ENCODE measurements at places on chromosomes 4 and X.

DNA sequence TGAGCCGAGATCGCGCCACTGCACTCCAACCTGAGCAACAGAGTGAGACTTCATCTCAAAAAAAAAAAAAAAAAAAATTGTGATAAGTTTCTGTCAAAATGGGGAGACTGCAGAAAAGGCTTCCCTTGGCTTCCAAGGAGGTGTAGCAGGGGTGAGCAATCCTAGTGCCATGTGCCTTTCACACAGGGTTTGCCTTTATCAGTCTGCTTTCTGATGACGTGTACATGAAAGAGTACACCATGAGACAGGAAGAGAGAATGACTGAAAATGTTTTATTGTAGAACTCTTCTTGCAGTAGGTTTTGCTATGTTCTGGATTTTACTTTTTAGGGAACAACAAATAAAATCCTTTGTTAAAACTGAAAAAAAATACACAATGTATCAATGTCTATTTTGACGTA lies 23.4 kb upstream of the ZFP42 start:
- DNase-seq: no peak

DNA sequence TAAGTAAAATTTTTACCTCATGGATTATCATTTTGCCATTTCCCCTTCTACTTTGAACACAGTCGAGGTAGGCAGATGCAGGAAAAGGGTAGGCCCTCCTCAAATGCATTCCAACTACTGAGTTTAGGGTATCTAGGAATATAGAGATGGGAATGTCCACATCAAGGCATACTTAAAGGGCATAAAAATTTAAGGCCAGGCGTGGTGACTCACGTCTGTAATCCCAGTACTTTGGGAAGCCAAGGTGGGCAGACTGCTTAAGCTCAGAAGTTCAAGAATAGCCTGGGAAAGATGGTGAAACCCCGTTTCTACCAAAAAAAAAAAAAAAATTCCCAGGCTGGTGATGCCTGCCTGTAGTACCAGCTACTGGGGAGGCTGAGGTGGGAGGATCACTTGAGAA lies 146.5 kb downstream of the PDGFC start:
- DNase-seq: no peak

DNA sequence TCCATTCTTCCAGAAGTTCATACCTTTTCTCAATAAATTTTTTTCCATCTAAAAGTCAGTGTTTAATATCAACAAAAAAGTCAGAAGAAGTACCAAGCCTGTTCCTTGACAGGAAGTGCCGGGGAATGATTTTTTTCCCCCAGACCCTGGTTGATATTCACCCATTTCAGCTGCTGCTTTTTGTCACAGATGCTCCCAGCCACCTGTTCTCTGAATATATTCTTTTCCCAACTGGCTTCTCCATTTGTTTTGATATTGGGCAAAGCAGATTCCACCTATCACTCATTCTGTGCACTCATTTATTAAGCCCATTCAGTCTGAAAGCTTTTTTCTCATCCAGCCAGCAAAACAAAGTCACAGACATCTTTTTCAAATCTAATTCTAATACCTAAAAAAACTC lies 139.9 kb downstream of the FRMPD4 start:
- DNase-seq: no peak

DNA sequence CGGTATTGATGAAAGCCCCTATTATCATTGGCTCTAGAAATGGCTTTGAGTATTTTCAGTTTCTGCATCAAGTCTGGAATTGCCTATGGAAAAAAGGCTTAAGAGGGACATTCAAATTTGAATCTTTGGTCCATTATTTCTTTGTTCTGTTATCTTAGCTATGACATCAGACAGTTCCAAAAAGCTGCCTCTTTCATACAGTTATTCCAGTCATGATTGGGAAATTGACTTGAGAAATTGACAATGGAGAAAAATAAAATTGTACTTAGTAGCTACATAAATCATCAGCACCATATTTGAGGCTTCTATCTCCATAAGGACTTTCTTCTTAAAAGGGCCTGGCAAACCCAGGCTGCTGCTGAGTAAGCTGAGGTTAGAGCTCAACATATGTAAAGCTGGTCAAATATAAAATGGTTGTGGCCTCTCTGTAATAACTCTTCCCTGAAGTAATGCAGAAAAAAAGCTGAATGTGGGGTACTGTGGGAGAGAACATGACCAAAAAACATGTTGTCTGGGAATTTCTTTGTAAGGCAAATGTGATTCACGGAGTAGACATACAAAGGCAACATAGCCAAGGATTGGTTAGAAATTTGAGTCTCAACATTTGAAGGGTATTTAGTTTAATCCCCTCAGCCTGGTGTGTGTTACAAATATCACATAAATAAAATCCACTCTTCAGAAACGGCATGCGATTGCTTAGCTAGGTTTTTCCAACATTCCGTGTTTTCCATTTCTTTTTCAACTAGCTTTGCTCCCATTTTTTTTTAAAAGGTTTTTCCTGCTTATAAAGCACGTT lies 100.9 kb downstream of the LNX1 start:
- no peak for DNase-seq

DNA sequence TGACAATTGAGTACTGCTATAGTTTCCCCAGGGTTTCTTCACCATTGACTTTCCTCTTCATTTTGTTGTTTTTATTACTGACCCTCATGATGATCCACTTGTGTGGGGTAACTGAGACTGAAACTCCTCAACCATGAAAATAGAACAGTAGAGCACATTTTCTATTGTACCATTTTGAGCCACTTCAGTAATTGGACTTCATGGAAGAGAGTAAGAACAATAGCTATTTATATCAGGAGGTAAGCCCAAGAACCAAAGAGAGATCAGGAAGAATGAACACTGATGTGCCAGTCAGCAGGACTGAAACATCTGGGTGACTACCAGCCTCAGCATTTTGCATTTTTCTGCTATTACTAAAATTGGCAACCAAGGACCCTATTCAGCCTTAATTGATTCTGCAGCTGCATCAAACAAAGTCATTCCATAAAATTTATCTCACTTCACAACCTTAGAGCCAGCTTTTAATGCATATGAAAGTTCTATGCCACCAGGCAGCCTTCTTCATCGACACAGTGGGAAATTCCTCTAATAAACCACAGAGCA lies 151.4 kb downstream of the BANK1 start:
- no peak for DNase-seq

DNA sequence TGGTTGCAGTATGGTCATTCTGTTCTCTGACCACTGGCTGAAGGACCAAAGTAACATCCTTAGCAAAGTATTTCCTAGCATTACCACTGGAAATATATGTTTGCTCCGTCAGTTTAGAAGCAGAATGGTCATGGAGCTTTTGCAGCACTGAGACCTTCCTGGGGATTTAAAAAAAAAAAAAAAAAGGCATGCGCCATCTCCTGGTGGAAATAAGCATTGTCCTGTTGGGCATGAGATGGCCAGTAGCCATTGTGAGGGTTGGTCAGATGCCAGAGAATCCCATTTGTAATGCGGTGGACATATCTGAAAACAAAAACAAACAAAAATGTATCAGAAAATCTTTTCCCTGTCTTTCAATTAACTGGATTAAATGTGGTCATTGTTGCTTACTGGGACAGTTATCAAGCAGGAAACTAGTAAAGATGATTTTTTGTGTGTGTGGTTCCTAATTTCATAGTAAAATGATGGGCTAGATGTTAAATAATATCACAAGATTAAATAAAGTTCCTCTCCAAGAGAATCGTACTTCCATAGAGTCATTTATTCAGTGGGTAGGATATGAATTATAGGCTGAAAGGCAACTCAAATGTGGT lies 139.6 kb downstream of the SOWAHB start:
- no peak for DNase-seq

DNA sequence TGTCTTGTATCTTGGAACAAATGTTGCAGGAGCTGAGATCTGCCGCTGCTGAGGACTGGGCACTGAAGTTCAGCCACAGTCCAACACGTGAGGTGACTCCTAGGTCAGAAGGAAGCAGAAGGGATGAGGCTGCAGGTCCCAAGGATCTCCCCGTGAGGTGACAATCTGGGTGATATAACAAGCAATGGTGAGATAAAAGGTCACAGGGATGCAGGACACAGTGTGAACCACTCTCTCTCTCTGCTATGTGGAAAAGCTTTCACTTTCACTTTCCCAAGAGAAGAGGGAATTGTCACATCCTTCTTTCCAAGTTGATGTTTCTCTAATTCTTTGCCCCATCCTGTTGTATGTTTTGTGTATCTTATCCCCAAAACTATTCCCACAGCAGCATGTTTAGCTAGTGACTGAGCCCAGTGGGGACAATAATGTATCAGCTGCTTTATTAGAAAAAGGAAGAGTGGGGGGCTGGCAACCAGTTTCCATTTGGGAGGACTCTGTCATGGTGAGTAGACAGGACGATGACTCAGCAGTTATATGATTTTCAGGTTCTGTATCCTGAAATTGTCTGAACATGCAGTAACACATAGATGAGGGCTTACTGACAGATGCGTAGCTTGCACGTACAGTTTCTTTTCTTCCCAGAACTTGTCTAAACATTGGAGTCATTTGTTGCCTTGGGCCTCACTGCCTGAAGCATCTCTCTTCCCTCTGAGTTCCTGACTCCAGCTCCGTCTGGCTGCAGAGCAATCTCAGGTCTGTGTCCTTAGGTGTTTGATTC lies 1415.8 kb upstream of the TENM3 start:
- DNase-seq: no peak

GRCh38 chr4:6319530-6320150 lies 50.0 kb downstream of the WFS1 start:
- no peak for DNase-seq

- DNase-seq: no peak
Measured at GRCh38 chr4:40662962-40663604, 33.4 kb upstream of the RBM47 start.

GRCh38 chr4:24771241-24771640 lies 24.1 kb upstream of the SOD3 start:
- DNase-seq: no peak

GRCh38 chr4:122393276-122393675 lies 14.5 kb downstream of the ADAD1 start:
- no peak for DNase-seq

Measured in activated naive CD4-positive, alpha-beta T cell treated with anti-CD3 and anti-CD28 coated beads, Interleukin-2, amount 10 ng/mL, durations not matched to agents 7 days and 5 days (primary cell).